Activated CD8-positive, alpha-beta T cell treated with anti-CD3 and anti-CD28 coated beads, Interleukin-2, amount 10 ng/mL, durations not matched to agents 7 days and 5 days (primary cell): ENCODE measurements at places on chromosomes 2 and 18.

- DNase-seq = no peak
Observed at GRCh38 chr2:16088035-16088801, 147.9 kb downstream of the MYCN start.

DNA sequence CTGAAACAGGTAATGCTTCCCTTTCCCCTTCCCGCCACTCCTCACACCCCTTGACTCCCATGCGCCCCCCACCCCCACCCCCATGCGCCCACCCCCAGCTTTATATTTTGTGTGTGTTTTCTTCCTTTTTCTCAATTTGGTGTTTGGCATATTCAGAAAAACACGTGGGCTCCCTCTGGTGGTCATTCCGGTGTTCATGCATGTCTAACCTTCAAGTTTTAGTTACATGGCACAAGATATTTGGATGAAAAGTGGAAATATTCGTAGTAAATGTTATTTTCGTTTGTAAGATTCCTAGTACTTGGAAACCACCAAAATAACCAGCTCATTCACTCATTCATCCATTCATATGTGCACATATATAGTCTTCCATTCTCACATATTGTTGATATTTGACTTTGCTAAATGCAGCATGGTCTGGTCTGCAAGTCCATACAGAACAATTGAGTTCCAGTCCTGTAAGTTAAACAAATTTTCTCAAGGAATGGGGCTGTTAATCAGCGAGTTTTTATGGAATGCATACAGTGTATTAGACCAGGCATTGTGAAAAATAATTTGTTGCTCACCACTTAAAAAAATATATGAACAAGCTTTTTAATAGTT lies 143.6 kb upstream of the MAP3K20 start:
- peak; percentile 79 for DNase-seq

DNA sequence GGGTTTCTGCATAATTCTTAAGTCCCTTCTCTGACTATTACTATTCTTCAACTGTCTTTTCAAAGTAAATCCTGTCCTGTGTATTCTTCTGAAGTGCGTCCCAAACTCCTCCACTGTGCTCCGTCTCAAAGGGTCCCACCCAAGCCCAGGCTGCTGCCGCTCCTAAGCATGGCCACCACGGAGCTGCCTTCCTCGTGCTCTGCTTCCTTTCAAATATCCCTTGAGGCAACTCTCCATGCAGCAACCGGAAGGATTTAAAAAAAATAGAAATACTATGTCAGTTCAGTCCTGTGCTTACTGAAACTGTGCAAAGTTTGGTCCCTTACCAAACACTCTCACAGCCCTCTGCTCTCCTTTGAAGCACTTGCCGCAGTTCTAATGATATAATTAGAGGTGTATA lies 116.1 kb downstream of the NOL10 start:
- DNase-seq = no peak

DNA sequence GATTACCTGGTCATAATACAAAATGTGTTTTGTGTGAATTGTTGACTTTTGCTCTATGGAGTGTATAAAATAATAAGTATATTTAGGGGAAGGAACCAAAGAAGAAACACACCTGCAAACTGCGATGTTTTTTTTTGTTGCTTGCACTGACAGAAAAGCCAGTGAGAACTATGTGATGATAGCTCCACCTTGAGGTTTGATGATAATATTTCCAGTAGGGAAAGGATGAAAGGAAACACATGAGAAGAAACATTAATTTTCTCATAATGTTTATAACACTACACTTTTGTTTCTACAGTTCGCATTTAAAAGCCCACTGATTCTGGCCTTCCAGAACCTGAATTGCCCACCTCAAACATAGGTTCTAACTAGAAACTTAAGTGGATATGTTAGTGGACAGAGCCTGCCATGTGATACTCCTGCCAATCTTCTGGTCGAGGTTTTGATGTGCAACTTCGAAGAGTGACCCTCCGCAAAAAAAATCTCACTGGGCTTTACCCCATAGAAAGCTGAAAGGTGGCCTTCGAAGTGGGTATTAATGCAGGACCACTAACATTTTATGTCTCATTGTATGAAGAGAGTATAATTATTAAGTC lies 476.4 kb upstream of the SPHKAP start:
- no peak for DNase-seq

DNA sequence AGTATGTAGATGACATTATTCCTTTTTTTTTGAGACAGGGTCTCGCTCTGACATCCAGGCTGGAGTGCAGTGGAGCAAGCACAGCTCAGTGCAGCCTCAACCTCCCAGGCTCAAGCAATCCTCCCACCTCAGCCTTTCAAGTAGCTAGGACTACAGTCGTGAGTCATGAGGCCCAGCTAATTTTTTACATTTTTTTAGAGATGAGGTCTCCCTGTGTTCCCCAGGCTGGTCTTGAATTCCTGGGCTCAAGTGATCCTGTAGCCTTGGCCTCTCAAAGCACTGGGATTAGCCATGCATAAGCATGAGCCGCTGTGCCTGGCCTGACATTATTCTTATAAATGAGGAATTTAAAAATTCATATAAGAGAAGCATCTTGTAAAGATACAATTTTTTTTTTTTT lies 86.9 kb downstream of the FAM117B start:
- DNase-seq = no peak

GRCh38 chr18:76464281-76465259 lies 30.5 kb downstream of the ZNF516 start:
- no peak for DNase-seq

GRCh38 chr2:237674731-237675276 lies 47.4 kb downstream of the LRRFIP1 start:
- DNase-seq = peak; percentile 89

DNA sequence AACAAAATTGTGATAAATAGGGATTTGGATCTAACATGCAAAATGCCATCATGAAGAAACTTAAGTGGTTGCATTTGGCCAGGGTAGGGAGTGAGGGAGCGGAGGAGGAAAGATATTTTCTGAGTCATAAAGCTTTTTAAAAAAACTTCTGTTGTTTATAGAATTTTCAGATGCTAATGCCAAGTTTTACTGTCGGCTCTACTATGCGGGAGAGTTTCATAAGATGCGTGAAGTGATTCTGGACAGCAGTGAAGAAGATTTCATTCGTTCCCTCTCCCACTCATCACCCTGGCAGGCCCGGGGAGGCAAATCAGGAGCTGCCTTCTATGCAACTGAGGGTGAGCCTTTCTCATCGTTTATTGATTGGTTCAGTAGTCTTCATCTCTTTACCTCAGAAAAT lies 56.0 kb upstream of the PTH2R start:
- DNase-seq = no peak

DNA sequence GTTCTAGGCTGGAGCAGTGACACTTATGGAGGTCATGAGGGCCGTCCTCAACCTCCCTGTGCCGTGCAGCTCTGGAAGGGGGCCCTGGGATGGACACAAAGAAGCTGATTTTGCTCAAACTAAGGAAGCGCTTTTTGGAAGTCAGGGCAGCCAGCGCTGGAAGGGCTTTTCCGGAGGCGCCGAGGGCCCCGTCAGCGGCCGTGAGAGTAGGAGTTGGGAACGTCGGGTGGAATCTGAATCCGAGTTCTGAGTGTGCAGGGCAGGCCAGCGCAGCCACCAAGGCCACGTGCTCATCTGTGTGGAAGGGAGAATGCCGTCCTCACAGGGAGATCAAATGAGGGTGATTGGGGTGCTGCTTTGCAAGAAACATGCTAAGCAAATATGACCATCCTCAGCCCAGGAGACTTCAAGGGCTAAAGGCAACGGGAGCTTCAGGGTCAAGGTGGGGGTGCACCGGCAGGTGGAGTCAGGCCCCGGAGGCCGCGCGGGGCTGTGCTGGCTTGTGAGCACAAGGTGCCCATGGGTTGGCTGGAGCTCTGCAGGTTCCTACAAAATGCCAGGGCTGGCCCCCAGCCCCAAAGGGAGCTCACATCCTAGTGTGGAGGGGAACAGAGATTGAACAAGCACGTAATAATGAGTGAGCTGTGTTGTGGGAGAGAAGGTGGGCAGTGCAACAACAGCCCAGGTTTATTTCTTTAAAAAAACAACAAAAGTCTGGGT lies 70.4 kb upstream of the HPCAL1 start:
- no peak for DNase-seq

- DNase-seq = no peak
Observed at GRCh38 chr2:231386446-231386845, 9.1 kb upstream of the B3GNT7 start.

- DNase-seq = peak; percentile 73
Observed at GRCh38 chr2:207143215-207144172, 22.3 kb downstream of the KLF7 start.

DNA sequence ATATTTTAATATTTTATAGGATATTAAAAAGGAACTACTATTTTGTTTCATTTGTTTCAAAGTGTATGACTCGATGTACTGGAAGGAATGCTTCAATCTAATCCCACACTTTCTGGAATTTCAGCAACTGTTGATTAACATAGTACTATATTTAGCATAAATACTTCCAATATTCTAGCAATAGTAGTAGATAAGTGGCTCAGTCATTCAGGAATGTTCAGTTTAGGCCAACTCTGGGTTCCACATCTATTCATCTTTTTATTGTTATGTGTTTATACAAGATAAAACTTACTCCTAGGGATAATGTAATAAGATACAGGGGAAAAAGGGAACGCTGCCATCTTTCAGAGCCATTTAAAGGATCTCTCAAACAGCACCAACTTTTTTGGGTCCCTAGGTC lies 22.3 kb upstream of the ORC2 start:
- no peak for DNase-seq

DNA sequence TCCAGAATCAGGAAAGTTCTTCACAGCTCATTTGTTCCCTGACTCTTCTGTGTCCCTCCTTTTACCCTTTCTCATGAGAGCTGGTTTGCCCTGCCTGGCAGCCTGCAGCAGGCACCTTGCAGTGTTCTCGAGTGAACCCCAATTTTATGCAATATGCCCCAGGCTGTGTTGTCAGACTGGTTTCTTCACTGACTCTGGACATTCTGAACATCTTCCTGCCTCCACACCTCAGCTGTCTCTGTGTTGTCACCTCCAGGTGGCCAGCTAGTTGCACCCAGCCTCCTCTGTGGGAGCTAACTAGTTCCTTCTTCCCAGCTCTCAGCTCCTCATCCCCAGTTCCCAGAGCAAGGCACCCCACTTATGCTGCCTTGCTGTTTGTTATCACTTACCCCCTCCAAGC lies 5.5 kb downstream of the SETBP1 start:
- DNase-seq = no peak

DNA sequence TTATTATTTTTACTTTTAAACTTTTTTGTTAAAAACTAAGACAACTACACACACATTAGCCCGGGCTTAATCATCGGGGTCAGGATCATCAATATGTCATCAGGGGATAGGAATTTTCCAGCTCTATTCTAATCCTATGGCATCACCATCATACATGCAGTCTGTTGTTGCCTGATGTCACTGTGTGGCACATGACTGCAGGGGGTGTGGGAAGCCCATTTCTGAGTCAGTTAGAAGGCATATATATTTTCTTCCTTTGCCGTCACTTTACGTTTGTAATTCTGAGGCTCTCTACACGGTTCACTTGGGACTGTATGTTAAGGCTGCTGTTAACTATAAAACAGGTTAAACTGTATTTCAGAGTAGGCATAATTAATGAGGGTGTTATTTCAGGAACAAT lies 144.4 kb upstream of the ITGA6 start:
- DNase-seq = no peak

- DNase-seq = no peak
Observed at GRCh38 chr18:34297287-34297686, 72.6 kb upstream of the NOL4 start.

GRCh38 chr2:191247381-191248057 lies 2.3 kb downstream of the MYO1B start:
- DNase-seq = no peak

DNA sequence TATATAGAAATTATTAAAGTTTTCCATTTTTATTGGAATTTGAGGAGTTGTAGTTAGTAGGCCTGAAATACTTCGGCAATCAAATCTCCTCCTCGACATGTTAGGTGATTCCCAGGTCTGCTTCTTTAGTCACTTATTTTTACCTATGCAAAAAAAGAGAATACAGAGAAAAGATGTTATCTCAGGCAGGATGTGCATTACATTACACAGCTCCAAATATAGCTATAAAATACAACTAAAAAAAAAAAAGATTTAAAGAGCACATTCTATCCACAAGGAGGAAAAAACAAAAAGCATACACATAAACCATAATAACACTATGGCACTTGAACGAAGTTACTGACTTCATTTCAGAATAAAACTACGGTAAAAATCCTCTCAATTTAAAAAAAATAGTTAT lies 8.1 kb downstream of the STK17B start:
- DNase-seq = no peak

- no peak for DNase-seq
Observed at GRCh38 chr2:41973871-41974270, 74.0 kb upstream of the PKDCC start.

DNA sequence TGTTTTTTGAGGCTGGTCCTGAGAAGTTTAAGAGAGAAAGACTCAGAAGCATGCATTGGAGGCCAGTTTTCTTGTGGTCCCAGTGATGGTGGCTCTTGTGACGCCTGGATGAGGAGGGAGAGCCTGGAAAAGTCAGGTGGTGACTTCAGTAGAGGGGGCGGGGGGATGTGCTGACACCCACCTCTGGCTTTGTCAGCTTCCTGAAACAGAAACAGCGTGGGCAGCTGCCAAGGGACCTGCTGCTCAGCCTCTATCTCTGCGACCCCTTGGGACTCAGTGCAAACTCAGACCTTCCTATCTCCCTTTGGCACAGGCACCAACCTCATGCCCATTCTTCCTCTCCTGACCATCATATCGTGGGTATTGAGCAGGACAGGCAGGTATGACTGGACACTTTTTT lies 6.4 kb downstream of the TGFBRAP1 start:
- no peak for DNase-seq

DNA sequence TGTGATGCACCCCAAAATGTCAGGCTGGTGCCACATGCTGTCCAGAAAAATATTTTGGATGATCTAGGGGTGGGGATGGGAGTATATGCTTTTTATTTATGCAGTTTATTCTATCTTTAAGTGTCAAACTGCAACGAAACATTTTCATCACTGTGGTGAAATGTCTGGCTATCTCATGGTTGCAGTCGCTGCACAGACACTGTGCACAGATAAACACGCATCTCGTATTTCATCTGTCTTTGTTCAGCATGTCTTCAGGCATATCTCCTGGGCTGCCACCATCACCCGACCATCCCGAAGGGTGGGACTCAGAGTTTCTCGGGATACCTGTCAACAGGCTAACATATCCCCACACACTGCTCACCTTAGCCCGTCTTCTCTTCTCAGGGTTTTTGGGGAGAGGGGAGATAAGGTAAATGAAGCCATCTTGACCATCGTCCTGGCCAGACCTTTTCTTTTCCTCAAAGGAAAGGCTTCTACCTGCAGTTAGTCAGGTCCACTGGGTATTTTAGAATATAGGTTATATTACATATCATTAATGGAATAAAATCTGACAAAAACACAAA lies 80.7 kb upstream of the NABP1 start:
- no peak for DNase-seq

- DNase-seq = no peak
Observed at GRCh38 chr18:36905571-36905970, 76.6 kb downstream of the KIAA1328 start.

GRCh38 chr2:164796999-164797398 lies 44.6 kb downstream of the COBLL1 start:
- DNase-seq = no peak

DNA sequence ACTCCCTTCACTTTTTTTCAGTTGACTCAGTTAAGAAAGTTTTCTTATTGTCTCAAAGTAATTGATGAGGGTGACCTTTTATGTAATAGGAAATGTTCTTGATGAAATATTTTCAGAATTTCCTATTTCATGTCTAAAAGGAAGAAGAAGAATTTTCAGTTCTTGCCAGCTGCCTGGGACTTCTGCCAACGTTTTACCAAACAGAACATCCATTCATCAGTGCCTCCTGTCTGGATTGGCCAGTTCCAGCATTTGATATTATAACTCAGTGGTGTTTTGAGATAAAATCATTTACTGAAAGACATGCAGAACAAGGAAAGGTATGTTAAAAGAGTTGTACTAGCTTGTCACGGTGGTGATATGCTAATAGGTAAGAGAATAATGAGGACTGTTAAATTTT lies 104.7 kb upstream of the MYO3B start:
- DNase-seq = no peak
